Stimulated activated CD8-positive, alpha-beta memory T cell treated with anti-CD3 and anti-CD28 coated beads, Interleukin-15, amount 100 ng/mL, for 48 hours (primary cell): ENCODE measurements at places on chromosomes 6 and 20.

DNA sequence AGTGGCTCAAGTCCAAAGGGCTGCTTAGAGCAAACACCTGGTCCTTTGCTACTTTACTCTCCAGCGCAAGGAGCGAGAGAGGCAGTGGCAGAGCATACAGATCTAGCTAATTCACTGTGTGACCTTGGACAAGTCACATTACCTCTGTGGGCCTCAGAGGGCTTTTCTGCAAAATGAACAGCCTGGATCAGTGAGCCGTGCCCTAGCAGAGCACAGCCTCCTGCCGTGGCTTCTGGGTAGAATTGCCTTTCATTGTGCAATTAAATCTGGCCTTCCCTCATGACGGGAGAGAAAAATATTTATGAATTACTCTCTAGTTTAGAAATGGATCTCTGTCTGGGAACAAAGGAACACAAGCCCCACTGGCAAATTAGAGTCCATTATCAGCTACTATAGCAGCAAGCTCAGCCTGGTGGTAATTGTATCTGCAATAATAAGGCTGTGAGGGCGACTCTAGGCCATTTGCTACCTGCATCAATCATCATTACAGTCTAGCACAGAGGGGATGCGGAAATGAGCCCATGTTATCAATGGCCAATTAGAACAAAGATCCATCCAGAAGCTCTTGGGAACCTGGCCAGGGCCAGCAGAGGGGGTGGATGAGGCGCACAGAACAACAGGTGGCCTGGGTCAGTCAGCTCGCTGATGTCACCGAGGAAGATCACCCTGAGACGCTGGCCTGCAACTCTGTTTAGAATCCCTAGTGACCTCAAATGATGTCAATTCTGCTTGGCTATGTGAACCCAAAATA is 114.2 kb upstream of the LY86 start:
- no peak for DNase-seq

DNA sequence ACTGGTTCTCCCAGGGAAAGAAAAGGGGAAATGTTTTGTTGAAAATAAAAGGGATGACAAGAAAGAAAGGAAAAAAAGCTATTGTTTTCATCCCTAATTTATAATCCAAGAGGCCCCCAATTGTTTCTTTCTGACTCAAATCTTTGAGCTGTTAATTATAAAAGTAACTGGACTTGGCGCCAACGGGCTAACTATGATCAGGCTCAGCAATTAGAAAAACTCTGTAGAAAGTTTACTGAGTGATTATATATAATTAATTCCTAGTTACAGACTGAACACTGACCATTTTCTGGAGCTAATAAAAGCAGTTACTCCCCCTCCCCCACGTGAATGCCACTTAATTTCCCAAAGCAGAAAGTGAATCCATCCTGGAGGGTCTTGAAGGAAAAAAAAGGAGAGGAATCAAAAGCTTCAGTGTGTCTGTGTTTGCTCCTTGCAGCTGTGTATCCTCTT is 3.2 kb downstream of the ZMYND8 start:
- no peak for DNase-seq

DNA sequence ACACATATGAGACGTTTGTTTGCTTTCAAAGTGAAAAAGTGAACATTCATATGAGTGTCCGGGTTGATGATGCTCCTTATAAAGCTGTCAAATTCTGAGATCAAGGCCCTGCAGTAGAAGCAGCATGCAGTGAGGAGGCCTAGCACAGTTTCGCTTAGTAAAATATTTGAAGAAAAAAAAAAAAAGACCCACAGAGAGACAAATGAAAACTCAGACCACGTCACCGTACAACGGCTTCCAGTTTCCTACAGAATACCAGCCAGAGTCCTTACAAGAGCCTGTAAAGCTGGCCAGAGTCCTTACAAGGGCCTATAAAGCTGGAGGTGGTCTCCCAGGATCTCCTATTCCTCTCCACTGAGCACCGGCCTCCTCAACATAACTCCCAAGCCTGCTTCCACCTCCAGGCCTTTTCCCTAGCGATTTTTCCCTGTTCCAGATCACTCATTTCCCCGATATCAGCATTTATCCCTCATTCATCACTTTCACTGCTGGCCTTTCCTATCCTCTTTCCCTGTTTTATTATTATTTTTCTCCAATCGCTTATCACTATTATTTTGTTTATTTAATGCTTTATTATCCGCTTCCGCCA is 1.5 kb upstream of the HMGN4 start:
- no peak for DNase-seq

DNA sequence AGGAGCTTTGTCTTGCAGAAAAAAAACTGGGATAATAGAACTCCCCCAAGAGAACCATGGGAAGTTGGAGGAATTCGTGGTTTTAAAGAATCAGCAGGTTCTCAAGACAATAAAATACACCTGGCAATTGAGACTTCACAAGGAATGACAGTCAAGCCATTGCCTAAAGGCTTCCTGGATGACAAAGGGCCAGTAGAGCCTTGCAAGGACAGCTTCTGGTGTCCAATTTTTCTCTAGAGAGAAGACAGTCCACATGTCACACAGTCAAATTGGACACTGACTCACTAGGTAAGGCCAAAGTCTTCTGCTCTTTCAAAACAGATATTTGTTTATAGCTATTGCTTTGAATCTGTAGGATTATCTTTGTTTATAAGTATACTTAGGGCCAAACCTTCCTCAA is 80.3 kb upstream of the BMP5 start:
- DNase-seq = no peak

- no peak for DNase-seq
These were observed 110.9 kb downstream of the ADGRG6 start for GRCh38 chr6:142412658-142413057.

DNA sequence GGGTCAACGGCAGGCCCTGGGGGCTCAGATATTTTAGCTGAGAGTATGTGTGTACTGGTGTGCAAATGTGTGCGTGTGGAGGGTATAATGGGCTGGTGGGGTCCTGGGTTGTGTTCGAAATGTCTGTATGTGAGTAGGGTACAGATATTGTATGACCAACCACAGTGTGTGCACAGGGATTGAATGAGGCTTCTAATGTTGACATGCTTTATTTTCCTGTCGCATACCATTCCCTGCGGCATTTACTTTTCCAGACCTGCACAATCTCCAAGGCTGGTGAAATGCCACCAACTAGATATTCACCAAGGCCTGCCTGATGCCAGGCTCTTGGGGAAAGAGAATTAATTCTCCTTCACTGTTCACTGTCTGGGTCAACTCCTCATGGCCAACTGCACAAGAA is 441.4 kb upstream of the SULF2 start:
- DNase-seq = no peak

DNA sequence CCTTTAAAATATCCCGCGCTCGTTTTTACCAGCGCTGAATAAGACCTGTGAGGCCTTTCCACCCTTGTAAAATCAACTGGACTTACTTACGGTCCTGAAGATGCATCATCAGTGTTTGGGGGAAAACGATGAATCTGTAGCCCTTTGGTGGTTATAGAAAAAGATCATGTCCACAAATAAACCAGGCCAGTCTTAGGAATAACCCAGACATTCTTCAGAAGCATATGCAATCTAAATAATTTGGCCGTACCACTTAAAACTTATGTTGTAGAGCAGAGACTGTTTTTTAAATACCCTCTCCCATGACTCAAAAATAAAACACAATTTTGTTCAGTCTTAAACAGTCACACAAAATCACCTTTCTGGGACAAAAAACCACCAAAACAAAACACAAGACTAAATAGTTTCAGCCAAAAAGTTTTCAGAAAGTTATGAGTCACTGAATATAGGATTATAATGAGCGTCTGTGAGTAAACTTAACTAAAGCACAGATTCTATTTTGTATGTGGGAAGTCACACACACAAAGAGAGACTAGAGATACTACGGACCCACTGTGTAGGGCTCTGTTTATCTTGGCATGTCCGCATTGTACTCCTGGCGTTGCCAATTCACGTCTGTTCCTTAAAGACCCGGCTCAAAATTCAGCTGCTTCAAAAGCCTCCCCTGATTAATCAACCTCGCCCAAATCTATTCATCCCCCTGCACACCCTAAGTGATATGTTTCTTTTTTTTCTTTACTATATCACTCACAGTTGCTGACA is 26.5 kb upstream of the SMOC2 start:
- DNase-seq = no peak

DNA sequence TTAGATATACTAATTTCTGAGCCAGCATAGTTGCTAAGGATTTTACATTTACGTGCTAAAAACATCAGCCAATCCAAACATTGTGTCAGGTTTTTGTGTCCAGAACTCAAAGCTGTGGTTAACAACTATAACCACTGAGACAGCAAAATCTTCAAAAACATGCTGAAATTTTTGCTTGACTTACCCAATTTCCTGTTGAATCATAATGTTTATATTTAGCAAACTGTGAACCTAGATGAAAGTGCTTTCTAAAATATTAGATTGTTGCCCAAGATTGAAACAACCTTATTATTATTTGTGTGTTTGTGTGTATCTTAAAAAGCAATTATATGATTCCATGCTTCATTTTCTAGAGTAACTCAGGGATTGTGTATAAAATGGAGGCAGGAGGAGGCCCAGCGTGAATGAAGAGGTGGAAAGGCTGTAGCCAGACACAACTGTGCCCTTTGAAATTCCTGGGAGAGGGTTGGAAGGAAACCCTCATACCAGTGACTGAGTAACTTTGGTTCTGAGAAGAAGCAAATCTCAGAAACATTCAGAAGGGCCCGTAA is 48.0 kb downstream of the ARMC2 start:
- DNase-seq = no peak

GRCh38 chr6:15892369-15892768 is 229.5 kb upstream of the DTNBP1 start:
- DNase-seq = no peak
